ENCODE measurements at places on chromosomes 1 and 21. TPM values are rescaled to one million over a fixed set of nuclear protein-coding genes. Genes with fewer than 3 reads are reported as not detected.

CACNA1S gene
- total RNA-seq: not detected

TPTE gene
- total RNA-seq: not detected

CITED4 gene
- total RNA-seq: 2.5 TPM

CD2 gene
- total RNA-seq: under 0.01 TPM

ACOT11 gene
- 7.6 TPM for total RNA-seq

LORICRIN gene
- total RNA-seq: not detected

LEFTY2 gene
- total RNA-seq: not detected

Measured in smooth muscle cell of trachea (primary cell).